ENCODE measurements at places on chromosomes 1 and 21.

DNA sequence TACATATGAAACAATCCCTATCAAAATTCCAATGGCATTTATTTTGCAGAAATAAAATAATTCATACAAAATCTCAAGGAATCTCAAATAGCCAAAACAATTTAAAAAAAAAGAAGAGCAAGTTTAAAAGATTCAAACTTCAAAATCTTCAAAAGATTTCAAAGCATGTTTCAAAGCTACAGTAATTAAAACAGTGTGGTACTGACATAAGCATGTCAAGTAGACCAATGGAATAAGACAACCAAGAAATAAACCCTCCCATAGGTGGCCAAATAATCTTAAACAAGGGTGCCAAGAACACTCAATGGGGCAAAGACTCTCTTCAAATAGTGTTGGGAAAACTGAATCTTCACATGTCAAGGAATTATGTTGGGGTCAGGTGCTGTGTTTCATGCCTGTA is 28.0 kb upstream of the UCK2 start:
- DNase-seq = no peak

GRCh38 chr1:219185486-219186117 is 11.9 kb downstream of the LYPLAL1 start:
- no peak for DNase-seq

DNA sequence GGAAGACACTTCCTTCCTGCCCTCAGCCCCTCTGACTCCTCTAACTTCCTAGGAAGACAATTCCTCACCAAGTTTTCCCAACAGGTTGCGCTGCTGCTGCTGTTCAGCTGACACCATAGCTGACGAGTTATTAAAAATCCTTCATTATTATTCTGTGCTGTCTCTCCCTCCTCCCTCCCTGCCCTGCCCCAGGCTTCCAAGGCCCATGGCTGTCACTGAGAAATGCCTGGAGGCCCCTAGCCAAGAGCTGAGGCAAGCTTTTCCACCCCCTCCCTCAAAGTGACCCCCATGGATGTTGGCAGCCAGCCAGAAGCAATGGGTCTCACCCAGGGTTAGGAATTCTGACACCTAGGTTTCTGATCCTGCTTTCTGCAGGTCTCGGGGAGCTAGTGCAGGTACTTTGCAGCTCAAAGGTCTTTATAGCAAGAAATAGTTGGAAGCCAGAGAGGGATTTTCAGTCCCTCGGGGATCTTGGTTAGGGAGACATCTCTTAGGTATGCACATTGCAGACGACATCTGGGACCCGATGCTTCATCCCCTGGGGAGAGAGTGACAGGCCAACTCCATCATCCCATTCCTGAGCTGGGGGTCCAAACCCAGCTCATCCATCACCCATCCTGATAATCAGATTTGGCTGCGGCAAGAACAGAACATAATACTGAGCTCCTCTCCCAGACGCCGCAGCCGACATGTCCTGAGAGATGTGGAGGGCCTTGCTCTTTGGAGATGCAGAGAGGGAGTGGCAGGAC is 65.0 kb downstream of the KIRREL1 start:
- no peak for DNase-seq

DNA sequence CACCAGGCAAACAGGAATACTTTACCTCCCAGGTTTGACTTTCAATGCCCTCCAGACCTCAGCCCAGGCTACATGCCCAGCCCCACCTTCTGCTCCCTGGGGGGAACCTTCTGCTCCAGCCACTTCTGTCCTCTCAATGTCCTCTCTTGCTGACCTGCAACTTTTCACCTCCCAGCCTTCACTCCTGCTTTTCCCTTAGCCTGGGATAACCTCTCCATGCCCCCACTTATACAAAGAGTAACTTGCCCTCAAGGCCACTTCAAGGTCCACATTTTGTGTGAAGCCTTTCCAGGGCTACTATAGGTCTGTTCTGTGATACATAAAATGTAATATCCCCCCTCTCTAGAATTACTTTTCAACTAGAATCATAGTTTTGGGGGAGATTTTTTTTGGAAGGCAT is 21.7 kb downstream of the SERTAD4 start:
- no peak for DNase-seq

GRCh38 chr1:180288940-180289339 is 58.9 kb downstream of the LHX4 start:
- DNase-seq = no peak

All from NCI-H2029 treated with DMSO at 0.1 percent for 48 hours (cell line).